ENCODE measurements at places on chromosomes 4 and X. TPM values are rescaled to one million over a fixed set of nuclear protein-coding genes. Genes with fewer than 3 reads are reported as not detected.

The CLNK gene
- not detected for total RNA-seq

The TSPAN5 gene
- total RNA-seq = 17.1 TPM

The FAM156B gene
- total RNA-seq = 11.5 TPM

The RTL9 gene
- not detected for total RNA-seq

The SPARCL1 gene
- total RNA-seq = not detected

The PJA1 gene
- total RNA-seq = 19.3 TPM

The HMX1 gene
- total RNA-seq = not detected

The EFHC2 gene
- total RNA-seq = 3.4 TPM

The FDCSP gene
- not detected for total RNA-seq

The ERAS gene
- not detected for total RNA-seq

The ATP1B4 gene
- not detected for total RNA-seq

The ADGRA3 gene
- total RNA-seq = 2.3 TPM

The TRIML1 gene
- total RNA-seq = not detected

The PPBP gene
- not detected for total RNA-seq

The HERC5 gene
- total RNA-seq = 12.7 TPM

The GASK1B gene
- total RNA-seq = not detected

The RHOH gene
- total RNA-seq = 178 TPM

The LPAR4 gene
- not detected for total RNA-seq

The SCML2 gene
- total RNA-seq = 1.7 TPM

The PLP1 gene
- not detected for total RNA-seq

The TBX22 gene
- total RNA-seq = not detected

The OPRPN gene
- total RNA-seq = not detected

The ADAM29 gene
- total RNA-seq = not detected

The IL13RA2 gene
- total RNA-seq = not detected

The CENPVL1 gene
- total RNA-seq = not detected

The NPY2R gene
- not detected for total RNA-seq

The F9 gene
- total RNA-seq = not detected

The PCYT1B gene
- total RNA-seq = 0.05 TPM

The ENPEP gene
- not detected for total RNA-seq

The ABLIM2 gene
- 0.43 TPM for total RNA-seq

The TXK gene
- 65.6 TPM for total RNA-seq

The PCDH19 gene
- total RNA-seq = not detected

The RBMXL3 gene
- not detected for total RNA-seq

The RASGEF1B gene
- 2.9 TPM for total RNA-seq

The GAGE12J gene
- not detected for total RNA-seq

The NSG1 gene
- total RNA-seq = 9.0 TPM

The NAT8L gene
- total RNA-seq = 0.18 TPM

The DKK2 gene
- total RNA-seq = not detected

The TLR2 gene
- total RNA-seq = 6.8 TPM

The HSFX1 gene
- total RNA-seq = 0.88 TPM

The GPC3 gene
- 1.1 TPM for total RNA-seq

The TREX2 gene
- 2.4 TPM for total RNA-seq

The SLC10A6 gene
- not detected for total RNA-seq

The HSD17B11 gene
- total RNA-seq = 42.5 TPM

The USP17L19 gene
- total RNA-seq = not detected

The ZC4H2 gene
- 21.3 TPM for total RNA-seq

The F8A2 gene
- not detected for total RNA-seq

The SMIM14 gene
- 4.2 TPM for total RNA-seq

The GLRA3 gene
- not detected for total RNA-seq

The FGD1 gene
- total RNA-seq = 0.19 TPM

Measured in activated naive CD4-positive, alpha-beta T cell treated with anti-CD3 and anti-CD28 coated beads, Interleukin-2, amount 10 ng/mL, durations not matched to agents 5 hours and 36 hours (primary cell).